ENCODE measurements at places on chromosomes 13 and 19. TPM values are rescaled to one million over a fixed set of nuclear protein-coding genes. Genes with fewer than 3 reads are reported as not detected.
A peak's percentile ranks its signal among the peaks of the same experiment; 100 is the strongest.

DNA sequence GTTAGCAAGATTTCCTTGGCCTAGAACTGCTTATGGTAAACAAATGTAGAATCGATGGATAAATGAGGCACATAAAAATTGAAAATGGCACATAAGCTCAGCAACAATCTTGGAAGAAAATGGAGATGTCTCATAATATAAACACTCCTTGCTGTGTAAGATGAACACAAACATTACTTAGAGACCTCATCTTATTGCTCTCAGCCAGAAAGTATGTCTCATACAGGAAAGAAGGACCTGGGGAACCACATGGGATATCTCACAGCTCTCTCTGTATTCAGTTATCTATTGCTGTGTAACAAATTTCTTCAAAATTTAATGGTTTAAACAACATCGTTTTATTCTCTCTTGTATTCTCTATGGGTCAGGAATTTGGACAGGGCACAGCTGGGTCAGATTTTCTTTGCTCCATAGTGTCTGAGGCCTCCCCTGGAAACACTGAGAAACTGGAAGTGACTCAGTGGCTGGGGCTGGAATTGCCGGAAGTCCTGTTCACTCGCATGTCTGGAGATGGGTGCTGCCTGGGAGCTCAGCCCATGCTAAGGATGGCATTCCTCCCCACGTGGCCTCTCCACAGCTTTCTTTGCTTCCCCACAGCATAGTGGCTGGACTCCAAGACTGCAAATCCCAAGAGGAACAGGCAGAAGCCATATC is 105.1 kb downstream of the NUFIP1 start:
- no peak for DNase-seq

The IFNL1 gene
- not detected for total RNA-seq

The PABPC3 gene
- 0.14 TPM for total RNA-seq

- no peak for DNase-seq
Observed at GRCh38 chr13:51235756-51236490, 13.7 kb downstream of the FAM124A start.

- no peak for DNase-seq
Observed at GRCh38 chr13:45950386-45951000, 98.9 kb upstream of the SIAH3 start.

The MYO16 gene
- 3.0 TPM for total RNA-seq

GRCh38 chr13:99160415-99160814 is 40.2 kb upstream of the UBAC2 start:
- DNase-seq, result no peak

DNA sequence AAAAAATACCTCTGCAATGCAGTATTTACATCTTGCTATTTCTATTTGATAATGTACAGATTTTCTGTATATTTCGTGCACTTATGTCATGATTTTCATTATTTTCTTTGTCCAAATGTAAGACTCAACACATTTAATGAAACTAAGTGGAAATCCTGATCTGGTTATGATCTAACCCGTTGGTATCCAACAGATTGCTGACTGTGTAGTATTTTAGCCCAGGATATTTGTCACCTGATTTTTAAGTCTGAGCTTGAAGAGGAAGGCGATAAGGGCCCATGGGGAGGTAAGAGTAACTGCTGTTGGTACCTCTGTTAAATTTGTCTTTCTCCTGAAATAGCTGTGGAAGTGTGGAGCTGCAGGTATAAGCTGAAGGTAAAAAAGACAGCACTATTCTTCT is 45.3 kb downstream of the WASF3 start:
- no peak for DNase-seq

The PRODH2 gene
- total RNA-seq, result not detected

The TTYH1 gene
- 180 TPM for total RNA-seq

GRCh38 chr13:113458253-113459065 is 5.2 kb upstream of the ADPRHL1 start:
- DNase-seq, result no peak

The SLC25A30 gene
- total RNA-seq, result 14.0 TPM

DNA sequence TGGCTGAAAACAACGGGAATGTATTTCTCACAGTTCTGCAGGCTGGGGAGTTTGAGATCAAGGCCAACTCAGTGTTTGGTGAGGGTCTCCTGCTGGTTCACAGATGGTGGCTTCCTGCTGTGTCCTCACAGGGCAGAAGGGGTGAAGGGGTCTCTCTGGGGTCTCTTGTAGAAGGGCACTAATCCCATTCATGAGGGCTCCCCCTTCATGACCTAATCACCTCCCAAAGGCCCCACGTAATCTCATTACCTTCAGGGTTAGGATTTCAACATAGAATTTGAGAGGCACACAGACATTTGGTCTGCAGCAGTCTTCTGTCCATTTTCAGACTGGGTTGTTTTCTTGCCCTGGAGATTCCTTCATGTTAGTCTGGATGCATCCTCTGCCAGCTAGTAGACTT is 11.6 kb downstream of the ZNF444 start:
- DNase-seq, result no peak

DNA sequence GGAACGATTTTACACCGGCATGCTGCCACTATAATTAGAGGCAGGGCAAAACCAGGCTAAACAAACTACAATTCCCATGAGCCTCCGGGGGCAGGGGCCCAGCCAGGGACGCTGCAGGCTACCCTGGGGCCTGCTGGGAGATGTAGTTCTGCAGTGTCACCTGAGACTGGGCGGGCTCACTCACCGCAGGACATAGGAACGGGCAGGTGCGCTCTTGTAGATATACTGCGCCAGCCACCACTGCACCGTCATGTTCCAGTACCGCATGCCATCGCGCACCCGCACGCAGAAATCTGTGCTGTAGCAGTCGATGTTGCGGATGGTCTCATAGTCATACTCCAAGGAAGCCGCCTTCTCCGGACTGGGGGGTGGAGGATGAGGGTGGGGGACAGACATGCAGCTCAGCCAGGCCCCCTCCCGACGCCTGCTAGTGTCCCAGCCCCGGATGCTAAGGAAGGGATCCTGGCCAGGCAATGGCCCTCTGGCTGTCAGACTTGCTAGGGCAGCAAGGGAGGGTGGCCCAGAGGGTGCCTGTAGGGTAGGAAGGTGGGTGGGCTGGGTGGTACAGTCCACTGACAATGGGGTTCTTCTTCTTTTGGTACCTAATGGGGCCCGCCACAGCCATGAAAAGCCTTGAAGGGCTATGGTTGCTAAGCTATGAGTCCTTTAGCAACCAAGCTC is 5.8 kb upstream of the TMC4 start:
- no peak for DNase-seq

GRCh38 chr19:35811317-35812219 is 1.1 kb downstream of the PRODH2 start:
- no peak for DNase-seq

The CGB2 gene
- total RNA-seq, result not detected

The ZNF528 gene
- 8.3 TPM for total RNA-seq

GRCh38 chr13:39433651-39434050 is 169.3 kb downstream of the LHFPL6 start:
- no peak for DNase-seq

The CD37 gene
- not detected for total RNA-seq

- DNase-seq, result no peak
Observed at GRCh38 chr13:49023431-49023830, 47.7 kb downstream of the FNDC3A start.

DNA sequence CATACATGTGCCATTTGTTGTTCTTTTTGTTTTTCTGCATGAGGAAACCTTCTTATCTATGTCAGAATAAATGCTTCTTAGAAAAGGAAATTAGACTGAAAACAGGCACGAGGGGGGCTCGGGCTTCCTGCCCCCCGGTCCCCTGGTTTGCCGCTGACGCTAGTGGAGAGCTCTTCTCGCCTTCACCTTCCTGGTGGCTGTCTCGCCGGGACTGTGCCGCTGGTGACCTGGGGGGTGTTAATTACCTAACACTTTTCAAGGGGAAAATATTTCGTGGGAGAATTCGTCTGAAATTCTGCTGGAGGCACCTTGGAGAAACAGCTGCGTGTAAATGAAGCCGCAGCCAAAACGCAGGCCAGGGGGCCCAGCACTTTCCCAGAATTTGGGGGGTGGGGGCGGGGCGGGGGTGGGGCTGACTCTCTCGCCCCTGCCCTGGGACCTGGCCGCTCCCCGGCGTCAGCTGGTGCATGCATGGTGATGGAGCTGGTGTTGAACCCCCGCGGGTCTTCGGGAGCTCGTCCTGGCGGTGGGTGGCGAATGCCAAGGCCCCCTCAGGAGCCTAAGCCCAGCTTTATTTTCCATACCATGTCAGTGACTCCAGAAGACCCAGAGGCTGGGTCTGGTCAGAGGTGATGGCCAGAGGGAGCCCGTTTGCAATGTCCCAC is 58.3 kb upstream of the MCF2L start:
- DNase-seq, result no peak

- no peak for DNase-seq
Observed at GRCh38 chr13:104375614-104376013, 1309.4 kb upstream of the SLC10A2 start.

The ZNF541 gene
- not detected for total RNA-seq

The TMEM38A gene
- total RNA-seq, result 3.4 TPM

The TMED1 gene
- 27.9 TPM for total RNA-seq

- DNase-seq, result no peak
Observed at GRCh38 chr19:55777528-55777927, 8.6 kb downstream of the RFPL4AL1 start.

The FFAR2 gene
- total RNA-seq, result not detected

The ZIC2 gene
- 48.6 TPM for total RNA-seq

DNA sequence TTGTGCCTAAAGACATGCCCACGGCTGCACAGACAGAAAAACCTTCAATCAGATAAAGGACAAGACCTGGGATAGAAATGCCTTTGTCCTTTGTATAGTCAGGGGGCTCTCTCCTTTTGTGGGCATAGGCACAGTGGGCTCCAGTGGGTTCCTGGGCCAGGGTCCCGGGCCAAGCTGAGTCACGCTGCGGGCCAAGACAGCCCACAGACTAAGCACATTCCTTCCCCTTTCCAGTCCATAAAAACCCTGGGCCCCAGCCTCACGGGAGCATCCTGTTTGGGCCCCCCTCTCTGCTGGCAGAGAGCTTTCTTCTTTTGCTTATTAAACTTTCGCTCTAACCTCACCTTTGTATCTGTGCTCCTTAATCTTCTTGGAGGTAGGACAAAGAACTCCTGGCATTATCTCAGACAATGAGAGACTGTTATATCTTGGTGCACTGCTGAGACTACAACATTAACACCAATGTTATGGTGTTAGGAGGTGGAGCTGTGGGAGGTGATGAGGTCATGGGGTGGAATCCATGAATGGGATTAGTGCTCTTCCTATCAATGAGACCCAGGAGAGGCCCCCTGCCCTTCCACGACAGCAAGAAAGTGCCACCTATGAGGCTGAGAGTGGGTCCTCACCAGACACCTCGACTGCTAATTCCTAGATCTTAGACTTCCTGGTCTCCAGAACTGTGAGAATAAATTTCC is 20.8 kb upstream of the FBXL3 start:
- DNase-seq, result no peak

DNA sequence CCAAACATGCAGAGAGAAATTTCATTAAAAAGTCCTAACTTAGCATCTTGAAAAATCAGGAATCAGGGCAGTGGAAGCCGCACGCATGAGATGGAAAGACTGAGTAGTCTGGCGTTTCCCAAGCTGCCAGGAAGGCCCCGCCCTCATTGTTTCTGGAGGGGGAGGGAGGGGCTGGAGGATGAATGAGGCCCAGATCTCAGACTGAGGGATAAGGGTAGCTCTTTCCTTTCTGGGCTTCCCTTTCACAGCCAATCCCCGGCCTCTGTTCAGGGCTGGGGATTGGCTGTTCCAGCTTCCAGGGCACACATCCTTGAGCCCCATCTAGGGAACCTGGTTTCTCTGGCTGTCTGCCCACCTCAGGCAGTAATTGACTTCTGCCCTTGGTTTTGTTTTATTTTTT is 7.3 kb downstream of the C19orf53 start:
- DNase-seq, result peak; percentile 58

The MAP3K10 gene
- total RNA-seq, result 30.3 TPM

GRCh38 chr19:290372-291005 is 714 bp downstream of the PLPP2 start:
- DNase-seq, result no peak

The PINLYP gene
- 11.7 TPM for total RNA-seq

DNA sequence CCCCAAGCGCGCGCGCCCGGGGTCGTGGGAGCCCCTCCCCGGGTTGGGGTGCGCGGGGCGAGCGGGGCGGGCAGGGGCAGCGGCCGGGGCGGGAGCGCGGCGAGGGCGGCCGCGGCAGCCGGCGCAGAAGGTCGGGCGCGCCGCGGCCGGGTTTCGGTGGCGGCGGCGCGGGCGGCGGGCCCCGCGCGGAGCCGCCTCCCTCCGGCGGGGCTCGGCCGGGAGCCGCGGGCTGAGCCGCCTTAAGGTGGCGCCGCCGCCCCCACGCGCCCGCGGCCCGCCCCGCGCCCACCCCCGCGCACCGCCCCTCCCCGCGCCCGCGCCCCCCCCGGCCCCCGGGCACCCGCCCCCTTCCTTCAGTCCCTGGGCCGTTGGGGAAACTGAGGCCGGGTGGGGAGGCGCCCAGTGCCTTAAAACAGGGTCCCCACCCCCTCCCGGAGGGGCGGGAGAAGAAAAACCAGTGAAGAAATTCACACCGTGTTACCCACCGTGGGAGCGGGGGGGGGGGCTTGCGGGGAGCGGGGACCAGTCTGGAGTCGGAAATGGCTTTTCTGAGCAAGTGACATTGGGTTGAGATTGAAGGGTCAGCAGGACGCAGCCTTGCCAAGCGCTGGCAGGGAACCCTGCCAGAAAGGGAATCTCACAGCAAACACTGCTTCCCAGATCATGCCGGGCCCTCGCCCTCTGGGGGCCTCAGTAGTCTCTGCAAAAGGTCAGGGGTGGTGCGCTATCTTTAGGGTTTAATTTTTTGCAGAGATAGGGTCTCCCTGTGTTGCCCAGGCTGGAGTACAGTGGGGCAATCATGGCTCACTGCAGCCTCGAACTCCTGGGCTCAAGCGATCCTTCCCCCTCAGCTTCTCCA is at the start of gene TLE2:
Gene TLE2 (minus strand): TSS at position 216 of the 859 bp plus-strand sequence. CDS start 376 bp downstream, outside the sequence.
- DNase-seq, result no peak

The S1PR5 gene
- 1.1 TPM for total RNA-seq

The PCDH8 gene
- total RNA-seq, result 14.6 TPM

DNA sequence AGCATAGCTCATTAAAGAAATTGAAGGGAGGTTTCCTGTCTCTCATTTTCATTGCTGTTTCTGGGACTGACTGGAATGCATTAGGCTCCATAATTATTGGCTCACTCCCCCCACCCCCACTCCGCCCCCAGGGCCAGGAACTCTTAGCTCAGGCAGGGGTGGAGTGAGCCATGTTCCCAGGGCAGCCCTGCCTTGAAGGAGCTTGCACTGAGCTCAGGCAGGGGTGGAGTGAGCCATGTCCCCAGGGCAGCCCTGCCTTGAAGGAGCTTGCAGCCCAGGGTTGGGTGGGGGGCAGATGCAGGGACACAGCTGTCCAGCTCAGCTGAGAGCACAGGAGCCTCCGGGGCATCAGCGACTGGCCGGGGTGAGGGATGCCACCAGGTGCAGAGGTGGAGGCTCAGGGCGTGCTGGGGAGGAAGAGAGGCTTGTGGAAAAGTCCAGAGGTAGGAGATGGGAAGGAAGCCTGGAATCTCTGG is 39.1 kb upstream of the TFDP1 start:
- no peak for DNase-seq

Measured in neural crest cell (in vitro differentiated cells).